Natural killer cell (primary cell): ENCODE measurements at places on chromosomes 4 and X.
A peak's percentile ranks its signal among the peaks of the same experiment; 100 is the strongest.

DNA sequence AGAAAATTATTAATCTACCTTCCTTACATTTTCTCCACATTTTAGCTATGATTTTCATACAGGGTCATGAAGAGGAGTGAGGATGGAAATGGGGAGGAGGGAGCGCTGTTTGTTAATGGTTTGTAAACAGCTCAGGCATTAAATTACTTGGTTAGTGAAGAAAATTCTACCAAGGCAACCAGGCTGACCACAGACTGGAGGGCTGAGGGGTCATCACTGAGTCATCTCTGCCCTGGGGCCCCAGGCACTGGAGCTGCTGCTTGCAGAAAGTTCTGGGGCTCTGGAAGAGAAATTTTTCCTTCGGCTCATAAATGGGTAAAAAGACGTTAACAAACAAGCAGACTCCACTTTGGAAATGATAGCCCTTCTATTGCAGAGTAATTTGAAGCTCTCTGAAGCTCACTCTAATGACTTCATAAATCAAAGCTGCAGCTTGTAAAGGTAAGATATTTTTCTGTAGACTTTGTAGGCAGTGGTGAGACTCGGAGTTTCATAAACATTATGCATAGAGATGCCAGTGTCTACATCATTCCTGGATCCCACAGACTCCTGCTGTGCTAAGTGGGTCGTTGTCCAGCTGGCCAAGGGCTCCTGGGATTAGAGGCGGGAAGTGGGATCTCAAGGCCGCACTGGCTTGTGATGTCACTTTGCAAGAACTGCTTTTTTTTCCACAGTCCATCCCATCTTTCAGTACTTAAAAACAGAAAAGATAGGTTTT lies 159.6 kb downstream of the PTTG2 start:
- DNase-seq: no peak

GRCh38 chr4:54954656-54955388 lies 170.6 kb downstream of the KDR start:
- no peak for DNase-seq

GRCh38 chr4:131613086-131613823 lies 1535.8 kb upstream of the PCDH10 start:
- DNase-seq: no peak

DNA sequence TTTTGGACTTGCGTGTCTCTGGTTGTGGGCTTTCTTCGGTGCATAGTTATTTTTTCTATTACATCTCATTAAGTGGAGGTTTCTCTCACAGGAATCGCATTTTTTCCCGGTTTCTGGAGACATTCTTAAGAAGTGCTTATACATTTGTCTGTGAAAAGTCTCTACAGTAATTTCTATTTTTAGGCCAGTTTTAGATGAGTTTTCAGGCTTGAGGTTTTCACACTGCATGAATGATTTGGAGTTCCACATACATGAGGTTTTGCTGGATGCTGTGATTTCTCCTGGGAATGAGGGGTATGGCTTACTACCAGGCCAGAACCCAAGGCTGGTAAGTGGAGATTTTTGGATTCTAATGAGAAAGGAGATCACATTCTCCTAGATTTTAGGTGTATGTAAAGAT lies 422.6 kb upstream of the SLIT2 start:
- DNase-seq: no peak

DNA sequence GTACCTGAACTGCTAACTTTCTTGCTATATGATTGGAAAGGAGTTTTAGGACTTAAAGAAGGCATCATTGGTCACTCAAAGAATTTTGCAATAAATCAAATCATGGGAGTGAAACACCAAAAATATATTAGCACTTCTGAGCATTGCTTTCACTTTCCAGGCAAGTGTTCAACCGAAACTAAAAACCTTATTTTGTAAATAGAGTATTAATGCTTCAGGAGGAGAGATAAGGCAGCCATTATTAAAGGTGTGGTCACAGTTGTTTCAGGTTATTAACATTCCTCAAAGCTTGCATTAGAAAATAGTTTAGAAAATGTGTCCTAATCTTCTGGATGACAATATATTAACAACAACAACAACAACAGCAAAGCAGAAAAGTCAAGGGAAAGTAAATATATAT lies 92.3 kb upstream of the TLL1 start:
- DNase-seq: no peak

- DNase-seq: no peak
Observed at GRCh38 chrX:72576141-72576894, 3.7 kb upstream of the HDAC8 start.

- DNase-seq: no peak
Observed at GRCh38 chr4:120801137-120801758, 121.3 kb downstream of the PRDM5 start.

- no peak for DNase-seq
Observed at GRCh38 chr4:168693750-168694490, 197.1 kb downstream of the PALLD start.

GRCh38 chrX:74434336-74434735 lies 13.0 kb downstream of the SLC16A2 start:
- no peak for DNase-seq

DNA sequence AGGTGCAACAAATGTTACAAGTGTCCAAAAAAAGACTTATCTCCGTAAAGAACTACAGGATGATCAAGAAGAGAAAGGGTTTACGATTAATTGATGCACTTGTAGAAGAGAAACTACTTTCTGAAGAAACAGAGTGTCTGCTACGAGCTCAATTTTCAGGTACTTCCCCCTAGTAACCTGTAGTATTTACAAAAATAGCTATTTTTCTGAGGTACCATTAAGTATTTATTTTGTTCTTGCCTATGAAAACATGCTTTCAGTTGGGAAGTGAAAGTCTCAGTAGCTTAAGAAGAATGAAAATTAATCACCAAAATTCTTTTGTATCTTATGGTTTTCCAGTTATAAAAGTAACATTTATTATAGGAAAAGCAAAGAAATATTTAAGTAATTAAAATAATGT lies 5.9 kb downstream of the THAP9 start:
- DNase-seq: no peak

DNA sequence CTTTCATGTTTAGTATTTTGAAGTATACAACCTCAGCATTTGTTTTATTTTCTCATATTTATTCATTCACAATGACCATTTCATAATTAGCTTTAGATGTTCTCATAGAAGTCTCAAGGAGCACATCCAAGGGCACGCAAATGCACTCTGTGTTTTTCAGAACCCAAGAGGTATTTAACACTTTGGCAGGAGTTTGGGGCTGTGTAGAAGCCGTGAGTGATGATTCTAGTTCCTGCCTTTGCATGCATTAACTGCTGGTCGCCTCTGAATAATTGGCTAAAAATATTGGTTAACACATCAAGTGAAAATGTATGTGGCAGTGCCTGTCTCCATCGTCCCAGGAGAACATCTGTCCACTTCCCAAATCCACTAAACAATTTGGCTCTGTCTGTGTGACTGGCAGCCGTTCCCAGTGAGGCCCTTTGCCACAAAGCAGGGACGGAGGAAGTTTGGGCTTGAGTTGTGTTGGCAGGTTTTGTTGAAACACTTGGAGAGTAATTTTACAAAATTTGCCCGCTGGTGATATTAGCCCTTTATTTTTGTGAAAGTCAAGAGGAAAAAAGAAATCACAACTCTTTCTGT lies 730.7 kb upstream of the SLIT2 start:
- DNase-seq: no peak

- DNase-seq: no peak
Observed at GRCh38 chr4:53147711-53148110, 218.2 kb downstream of the SCFD2 start.

DNA sequence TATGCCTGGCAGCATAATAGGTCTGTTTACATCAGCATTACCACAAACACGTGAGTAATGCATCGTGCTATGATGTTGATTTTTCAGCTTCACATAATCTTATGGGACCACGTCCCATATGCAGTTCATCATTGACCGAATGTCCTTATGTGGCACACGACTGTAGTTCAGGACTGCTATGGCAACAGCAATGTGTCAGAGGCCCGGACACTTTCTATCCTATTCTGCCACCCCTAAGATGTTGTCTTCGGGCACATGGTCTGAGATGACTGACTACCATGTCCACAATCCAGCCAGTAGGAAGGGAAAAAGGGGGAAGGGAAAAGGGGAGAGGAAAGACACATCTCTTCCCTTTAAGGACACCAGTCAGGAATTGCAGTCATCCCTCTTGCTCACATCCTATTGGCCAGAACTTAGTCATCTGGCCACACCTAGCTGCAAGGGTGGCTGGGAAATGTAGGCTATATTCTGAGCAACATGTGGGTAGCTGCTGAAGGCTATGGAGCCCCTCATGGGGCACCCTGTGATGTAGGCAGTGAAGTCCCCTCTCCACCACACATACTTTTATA lies 196.0 kb upstream of the RBPJ start:
- no peak for DNase-seq

DNA sequence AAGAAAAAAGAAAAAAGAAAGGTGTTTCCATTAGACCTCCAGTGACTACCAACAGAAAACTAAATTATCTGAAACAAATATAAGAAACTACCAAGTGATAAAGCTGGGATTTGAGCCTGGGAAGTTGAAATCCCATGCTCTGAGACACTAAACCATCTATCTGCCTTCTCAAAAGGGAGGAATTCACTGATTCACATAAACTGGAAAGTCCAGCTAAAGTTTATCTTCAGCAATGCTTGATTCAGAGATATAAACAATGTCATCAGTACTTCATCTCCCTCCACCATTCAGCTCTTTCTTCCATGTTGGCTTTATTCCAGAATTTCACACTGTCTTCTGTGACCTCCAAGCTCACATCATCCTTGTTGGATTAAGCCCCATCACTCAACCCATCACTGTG lies 96.3 kb downstream of the IQCM start:
- DNase-seq: no peak

DNA sequence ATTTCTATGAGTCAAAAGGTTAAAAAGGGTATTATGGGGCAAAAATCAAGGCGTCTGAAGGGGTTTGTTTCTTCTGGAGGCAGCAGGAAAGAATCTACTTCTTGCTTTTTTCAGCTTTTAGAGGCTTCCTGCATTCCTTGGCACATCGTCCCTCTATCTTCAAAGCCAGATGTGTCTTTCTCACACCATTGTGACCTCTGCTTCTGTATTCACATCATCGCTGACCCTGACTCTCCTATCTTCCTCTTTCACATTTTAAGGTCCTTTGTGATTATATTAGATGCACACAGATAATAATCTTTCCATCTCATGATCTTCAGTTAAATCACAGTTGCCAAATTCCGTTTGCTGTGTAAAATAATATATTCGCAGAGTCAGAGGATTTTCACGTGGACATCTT lies 112.7 kb downstream of the PPP4R3C start:
- DNase-seq: no peak

DNA sequence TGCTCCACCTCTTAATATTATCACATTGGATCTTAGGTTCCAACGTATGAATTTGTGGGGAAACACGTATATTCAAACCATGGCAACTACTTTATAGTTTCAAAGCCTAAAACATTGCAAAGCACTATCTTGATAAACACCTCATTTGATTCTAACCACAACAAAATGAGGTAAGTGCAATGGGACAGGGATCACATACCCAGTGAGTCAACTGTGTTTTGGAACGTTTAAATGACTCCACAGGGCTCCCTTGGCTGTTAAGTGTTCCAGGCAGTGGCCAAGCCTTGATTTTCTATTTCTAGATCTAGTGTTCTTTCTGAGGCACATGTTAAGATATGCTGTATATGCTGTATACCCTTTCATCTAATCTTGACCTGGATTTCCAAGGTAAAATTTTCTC lies 54.5 kb upstream of the C1QTNF7 start:
- DNase-seq: no peak

GRCh38 chr4:84753321-84753972 lies 170.5 kb downstream of the CDS1 start:
- no peak for DNase-seq

- peak; percentile 74 for DNase-seq
Observed at GRCh38 chr4:2714061-2714770, 41.9 kb downstream of the TNIP2 start.

- DNase-seq: no peak
Observed at GRCh38 chr4:105546086-105546485, 6.3 kb upstream of the ARHGEF38 start.

- peak; percentile 8 for DNase-seq
Observed at GRCh38 chr4:114040319-114041116, 61.1 kb upstream of the ARSJ start.

- peak; percentile 88 for DNase-seq
Observed at GRCh38 chr4:112145790-112146501, 692 bp downstream of the FAM241A start.

DNA sequence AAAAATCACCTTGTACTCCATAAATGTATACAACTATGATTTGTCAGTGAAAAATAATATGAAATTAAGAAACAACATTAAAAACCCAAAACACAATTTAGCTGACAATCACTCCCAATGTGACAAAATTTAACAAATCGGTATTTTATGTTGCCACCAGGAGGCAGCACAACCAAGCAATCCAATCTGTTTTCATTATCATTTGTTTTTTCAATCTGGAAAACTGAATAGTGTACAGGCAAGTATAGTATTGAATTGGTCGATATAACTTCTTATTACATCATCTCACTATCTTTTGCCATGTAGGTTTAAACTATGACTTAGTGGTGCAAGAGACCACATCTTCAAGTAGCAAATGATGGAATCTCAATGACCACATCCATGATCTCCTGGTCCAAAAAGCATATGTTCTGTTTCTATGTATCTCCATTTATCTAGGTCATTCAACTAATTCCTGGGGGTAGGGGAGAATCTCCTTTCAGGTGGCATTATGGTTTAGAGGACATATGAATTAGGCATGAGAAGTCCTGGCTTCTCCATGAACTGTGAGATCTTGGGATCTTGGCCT lies 112.9 kb upstream of the AGA start:
- DNase-seq: peak; percentile 26

DNA sequence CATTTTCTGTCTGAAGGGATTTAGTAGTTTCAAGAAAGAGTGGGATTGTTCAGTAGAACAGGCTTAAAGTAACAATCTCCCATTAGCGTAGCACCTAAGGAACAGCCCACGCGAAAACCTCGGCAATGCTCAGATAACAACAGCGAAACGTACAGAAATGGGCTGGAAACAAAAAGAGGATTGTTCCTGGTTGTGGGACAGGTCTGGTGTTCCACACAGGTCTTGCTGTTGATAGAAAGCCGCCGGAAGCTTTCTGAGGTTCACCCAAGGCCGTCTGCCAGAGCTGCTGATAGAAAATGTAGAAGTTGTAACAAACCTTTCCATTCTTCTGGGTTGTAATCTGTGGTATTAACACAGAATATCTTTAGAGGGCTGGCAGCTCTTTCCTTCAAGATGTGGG lies 69.4 kb upstream of the CLCN4 start:
- no peak for DNase-seq

DNA sequence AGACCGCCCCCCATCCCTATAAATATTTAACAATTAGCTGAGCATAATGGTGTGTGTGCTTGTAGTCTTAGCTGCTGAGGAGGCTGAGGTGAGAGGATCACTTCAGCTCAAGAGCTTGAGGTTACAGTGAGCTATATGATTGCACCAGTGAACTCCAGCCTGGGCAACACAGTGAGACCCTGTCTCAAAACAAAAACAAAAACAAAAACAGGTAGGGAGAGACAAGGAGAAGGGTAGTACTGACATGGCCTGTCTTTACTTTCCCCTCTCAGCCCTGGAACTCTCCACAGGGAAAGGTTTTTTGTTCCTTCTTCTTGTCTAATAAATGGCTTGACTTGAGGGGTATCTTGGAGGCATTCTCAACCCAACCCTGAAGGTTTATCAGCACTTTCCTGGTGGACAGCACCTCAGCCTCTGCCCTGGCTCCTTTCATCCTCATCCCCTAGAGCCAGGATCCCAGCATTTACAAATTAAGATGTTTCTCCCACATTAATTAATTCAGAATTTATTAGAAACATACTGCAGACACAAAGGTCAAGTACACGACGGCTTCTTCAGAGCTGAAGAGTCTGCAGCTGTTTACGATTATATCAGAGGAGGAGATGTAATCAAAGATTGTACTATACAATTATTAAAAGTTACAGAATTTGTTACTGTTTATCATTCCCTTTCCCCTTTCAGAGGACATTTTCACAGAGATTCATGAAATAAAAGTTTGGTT lies 131.8 kb downstream of the AFF1 start:
- DNase-seq: no peak
